ENCODE measurements at places on chromosomes 5 and 9.

DNA sequence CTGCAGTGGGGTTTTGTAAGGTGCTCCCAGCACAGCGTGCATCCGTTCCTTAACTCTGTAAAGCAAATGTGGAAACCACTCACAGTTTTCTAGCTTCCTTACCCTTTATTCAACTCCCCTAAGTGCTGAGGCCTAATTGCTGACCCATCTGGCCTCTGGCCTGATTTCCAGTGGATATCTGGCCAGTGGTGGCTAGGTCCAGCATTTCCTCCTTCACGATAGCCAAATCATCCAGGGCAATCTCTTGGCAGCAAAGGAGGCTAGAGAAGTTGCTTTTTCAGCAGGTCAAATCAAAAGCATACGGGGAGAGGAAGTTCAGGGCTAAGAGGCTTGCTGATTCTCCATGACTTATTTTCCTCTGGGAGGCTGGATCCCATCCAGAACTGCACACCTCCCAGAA is 286.3 kb upstream of the VLDLR start:
- no peak for DNase-seq

DNA sequence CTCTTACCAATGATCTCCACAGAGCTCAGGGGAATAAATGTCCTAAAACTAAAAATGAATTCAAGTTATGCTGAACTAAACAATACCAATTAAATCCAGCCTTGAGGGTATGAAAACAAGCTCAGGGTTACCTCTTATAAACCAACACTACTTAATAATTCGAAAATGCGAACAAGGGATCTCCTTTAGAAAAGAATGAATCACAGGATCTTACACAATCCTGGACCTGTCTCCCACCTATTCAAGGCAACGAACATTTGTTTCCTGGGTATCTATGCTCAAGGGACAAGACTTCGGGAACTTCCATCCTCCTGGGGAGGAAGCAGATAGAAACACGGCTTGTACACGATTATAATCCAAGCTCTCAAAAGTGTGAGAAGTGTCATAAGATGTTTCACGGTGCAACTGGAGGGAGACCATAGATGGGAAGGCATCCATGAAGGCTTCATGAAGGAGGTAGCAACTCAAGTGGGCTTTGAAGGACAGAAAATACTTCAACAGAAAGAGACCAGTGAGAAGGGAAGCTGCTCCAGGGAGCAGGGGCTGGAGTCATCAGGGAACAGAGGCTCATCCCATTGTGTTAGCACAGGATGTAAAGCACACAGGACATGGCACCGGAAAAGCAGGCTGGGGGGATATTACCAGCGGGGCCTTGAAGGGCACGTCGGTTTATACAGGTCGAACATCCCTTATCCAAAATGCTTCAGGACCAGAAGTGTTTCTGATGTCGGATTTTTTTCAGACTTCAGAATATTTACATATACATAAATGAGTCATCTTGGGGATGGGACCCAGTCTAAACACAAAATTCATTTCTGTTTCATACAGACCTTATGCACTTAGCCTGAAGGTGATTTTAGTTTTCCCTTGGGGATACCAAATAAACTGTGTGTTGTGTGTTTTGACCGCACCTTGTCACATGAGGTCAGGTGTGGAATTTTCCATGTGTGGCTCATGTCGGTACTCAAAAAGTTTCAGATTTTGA is 87.4 kb downstream of the TLE1 start:
- no peak for DNase-seq

DNA sequence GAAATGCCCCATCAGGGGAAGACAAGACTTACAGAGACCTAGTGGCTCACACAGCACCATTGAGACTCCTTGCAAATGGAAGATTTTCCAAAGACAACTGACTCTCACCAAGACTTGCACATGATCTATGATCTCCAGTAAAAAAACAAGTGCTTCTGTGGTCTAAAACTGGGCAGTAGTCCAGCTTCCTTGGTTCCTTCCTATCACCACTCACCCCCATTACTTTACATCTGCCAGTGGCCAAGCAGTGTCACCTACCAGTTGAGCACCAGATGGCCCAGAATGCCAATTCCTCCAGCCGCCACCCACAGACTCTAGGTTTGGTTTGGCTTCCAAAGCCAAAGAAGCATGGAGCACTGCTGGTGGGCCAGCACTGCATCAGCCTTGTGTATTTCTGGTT is 47.7 kb downstream of the SH3TC2 start:
- DNase-seq: no peak

DNA sequence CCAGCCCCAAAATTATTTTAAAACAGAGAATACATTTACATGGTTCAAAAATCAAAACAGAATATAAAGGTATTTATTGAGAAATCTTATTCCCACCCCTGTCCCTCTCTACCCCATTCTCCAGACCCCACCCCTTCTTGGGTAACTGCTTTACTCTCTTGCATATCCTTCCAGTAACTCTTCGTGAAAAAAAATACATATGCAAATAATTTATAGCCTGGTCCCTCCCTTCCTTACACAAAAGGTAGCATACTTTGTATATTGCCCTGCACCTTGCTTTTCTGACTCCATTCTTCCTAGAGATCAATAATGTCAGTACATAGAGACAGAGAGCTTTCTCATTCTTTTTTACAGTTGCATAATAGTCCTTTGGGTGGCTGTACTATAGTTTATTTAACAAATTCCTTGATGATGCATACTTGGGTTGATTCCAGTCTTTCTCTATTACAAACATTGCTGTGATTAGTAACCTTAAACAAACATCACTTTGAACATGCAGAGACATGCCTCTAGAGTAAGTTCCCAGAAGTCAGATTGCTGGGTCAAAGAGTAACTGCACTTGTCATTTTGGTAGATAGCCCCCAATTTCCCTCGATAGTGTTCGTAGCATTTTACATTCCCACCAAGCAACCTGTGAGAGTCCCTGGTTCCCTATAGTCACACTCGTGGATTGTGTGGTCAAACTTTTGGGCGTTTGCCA is 47.9 kb downstream of the STOM start:
- peak; percentile 93 for DNase-seq

- no peak for DNase-seq
These were observed 95.1 kb upstream of the ERBIN start for GRCh38 chr5:65831276-65831675.

DNA sequence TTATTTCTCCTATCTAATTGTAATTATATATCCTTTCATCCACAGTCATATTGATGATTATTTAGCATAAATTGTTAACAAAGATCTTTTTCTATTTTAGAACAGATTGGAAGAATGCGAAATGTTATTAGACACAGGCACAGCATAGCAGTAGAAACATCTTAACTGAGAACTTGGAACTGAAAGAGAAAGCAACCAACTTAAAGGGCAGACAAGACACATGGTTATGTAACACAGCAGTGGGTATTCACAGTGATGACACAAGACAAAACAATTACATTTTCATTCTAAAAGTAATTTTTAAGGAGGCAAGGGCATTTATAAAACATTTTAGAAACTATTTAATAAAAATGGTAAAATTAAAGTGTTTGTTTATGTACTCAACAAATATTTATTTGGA is 57.7 kb upstream of the MEF2C start:
- DNase-seq: peak; percentile 12

DNA sequence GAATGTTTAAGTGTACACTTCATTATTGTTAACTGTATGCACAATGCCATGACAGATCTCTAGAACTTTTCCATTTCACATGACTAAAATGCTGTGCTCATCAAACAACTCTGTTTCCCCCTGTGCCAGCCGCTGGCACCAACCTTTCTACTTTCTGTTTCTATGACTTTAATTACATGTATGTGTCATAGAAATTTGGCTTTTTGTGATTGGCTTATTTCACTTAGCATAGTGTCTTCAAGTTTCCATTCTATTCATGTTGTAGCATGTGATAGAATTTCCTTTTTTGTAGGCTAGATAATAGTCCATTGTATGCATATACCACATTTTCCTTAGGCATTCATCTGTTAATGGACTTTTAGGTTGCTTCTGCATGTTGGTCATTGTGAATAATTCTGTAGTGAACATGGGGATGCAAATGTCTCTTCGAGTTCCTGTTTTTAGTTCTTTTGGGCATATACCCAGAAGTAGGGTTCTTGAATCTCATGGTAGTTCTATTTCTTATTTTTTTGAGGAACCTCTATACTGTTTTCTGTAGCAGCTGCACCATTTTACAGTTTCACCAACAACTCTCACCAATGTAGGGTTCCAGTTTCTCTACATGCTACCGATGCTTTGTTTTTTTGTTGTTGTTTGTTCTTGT is 184.4 kb upstream of the DMRT1 start:
- no peak for DNase-seq

DNA sequence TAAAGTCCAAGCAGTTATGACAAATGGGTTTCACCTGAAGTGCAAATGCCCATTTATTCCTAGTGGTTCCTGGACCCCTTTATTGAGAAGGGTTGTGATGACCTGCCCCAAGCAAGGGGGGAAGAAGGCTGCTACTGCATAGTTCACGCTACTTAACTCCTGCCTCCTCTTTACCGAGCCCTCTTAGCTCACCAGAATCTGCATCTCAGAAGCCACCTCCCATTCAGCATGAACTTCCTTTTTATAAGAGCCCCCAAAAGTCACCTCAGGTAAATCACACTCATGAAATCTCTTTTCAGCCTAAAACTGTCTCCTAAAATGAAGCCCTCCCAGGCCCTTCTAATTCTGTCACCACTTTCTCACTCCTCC is 26.6 kb upstream of the C9orf72 start:
- no peak for DNase-seq
